Mesenchymal stem cell (in vitro differentiated cells and primary cell): ENCODE measurements at places on chromosomes 16 and 17.

DNA sequence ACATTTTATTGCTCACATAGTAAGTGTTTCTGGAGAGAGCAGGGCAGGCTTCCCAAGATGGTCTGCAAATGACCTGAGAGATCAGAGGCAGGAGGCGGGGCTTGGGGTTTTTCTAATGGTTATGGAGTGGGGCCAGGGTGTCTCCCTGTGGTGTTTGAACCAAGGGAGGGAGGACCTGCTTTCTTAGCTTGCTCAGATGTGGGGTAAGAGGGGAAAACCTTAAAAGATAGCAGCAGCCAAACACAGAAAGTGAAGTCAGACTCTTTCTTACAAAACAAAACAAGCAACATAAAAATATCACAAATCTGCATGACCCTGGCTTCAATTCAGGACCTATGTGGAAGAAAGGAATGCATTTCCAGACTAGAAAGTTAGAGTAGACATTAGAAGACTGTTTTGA, 22.9 kb upstream of the DNAJA2 start:
- no peak overlapping the region for H3K4me3 ChIP-seq
- H3K27me3 ChIP-seq, result no peaks in the 10 kb centered on the region
- DNase-seq, result no peak
- H3K4me1 ChIP-seq, result no peaks in the 10 kb centered on the region

DNA sequence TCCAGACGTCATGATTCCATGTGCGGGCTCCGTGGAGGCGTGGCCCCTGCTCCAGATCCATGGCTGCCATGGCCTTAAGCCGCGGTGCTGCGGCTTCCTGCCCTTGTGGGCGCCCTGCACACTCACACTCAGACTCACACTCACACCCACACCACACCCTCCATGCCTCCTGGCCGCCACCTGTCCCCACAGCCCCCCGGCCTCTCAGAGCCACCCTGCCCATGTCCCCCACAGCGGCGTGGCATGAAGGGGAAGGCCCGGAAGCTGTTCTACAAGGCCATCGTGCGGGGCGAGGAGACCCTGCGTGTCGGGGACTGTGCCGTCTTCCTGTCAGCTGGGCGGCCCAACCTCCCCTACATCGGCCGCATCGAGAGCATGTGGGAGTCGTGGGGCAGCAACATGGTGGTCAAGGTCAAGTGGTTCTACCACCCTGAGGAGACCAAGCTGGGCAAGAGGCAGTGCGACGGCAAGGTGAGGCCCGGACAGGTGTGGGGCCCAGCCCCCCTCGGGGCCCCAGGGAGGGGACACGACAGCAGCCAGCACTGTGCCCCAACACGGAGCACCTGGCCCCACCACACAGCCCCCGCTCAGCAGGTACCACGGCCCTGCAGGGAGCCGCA, 50.0 kb downstream of the ACTG1 start:
- DNase-seq, result no peak
- H3K4me3 ChIP-seq, result no peak overlapping the region
- no peak overlapping the region for H3K27ac ChIP-seq
- H3K27me3 ChIP-seq, result no peaks in the 10 kb centered on the region
- peaks cover 21% of the 10 kb centered on the region for H3K36me3 ChIP-seq
- H3K4me1 ChIP-seq, result peaks cover 18% of the 10 kb centered on the region

DNA sequence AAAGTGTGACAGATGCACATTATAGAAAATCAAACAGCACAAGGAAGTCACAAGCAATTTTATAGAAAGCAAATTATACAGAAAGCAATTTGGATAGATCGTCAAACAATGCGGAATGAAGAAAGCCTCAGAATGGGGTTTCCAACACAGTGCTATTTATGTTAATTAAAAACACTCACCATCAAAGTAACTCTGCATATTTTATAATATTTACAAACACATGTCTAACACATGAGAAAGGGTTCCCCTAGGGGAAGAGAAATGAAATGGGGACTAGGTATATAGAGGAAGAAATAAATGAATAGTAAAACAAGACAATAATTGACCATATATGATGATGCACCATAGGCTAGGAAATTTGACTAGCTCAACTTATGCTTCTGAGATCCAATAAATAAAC, 171.2 kb upstream of the XYLT1 start:
- DNase-seq, result no peak
- no peaks in the 10 kb centered on the region for H3K4me1 ChIP-seq
- H3K27ac ChIP-seq, result no peak overlapping the region

GRCh38 chr16:4277987-4278513, 5.2 kb upstream of the TFAP4 start:
- no peaks in the 10 kb centered on the region for H3K36me3 ChIP-seq
- no peak overlapping the region for H3K4me3 ChIP-seq
- H3K27me3 ChIP-seq, result no peaks in the 10 kb centered on the region
- H3K27ac ChIP-seq, result no peak overlapping the region
- DNase-seq, result no peak

- no peaks in the 10 kb centered on the region for H3K4me1 ChIP-seq
- H3K27me3 ChIP-seq, result no peaks in the 10 kb centered on the region
- no peak overlapping the region for H3K27ac ChIP-seq
- H3K4me3 ChIP-seq, result no peak overlapping the region
- DNase-seq, result no peak
- H3K36me3 ChIP-seq, result no peaks in the 10 kb centered on the region
These were observed 242.7 kb downstream of the HAPSTR1 start for GRCh38 chr16:9334103-9334502.

GRCh38 chr17:73459980-73460379, 148.2 kb upstream of the CDC42EP4 start:
- no peaks in the 10 kb centered on the region for H3K36me3 ChIP-seq
- H3K27ac ChIP-seq, result no peak overlapping the region
- no peak overlapping the region for H3K4me3 ChIP-seq
- no peaks in the 10 kb centered on the region for H3K4me1 ChIP-seq
- no peak for DNase-seq

- no peaks in the 10 kb centered on the region for H3K27me3 ChIP-seq
- no peaks in the 10 kb centered on the region for H3K4me1 ChIP-seq
- DNase-seq, result no peak
- H3K27ac ChIP-seq, result no peak overlapping the region
These were observed 169.7 kb upstream of the CDH5 start for GRCh38 chr16:66196770-66197169.

GRCh38 chr16:10362077-10362863, 23.6 kb upstream of the ATF7IP2 start:
- no peak overlapping the region for H3K4me3 ChIP-seq
- no peaks in the 10 kb centered on the region for H3K36me3 ChIP-seq
- no peaks in the 10 kb centered on the region for H3K27me3 ChIP-seq
- H3K4me1 ChIP-seq, result no peaks in the 10 kb centered on the region

DNA sequence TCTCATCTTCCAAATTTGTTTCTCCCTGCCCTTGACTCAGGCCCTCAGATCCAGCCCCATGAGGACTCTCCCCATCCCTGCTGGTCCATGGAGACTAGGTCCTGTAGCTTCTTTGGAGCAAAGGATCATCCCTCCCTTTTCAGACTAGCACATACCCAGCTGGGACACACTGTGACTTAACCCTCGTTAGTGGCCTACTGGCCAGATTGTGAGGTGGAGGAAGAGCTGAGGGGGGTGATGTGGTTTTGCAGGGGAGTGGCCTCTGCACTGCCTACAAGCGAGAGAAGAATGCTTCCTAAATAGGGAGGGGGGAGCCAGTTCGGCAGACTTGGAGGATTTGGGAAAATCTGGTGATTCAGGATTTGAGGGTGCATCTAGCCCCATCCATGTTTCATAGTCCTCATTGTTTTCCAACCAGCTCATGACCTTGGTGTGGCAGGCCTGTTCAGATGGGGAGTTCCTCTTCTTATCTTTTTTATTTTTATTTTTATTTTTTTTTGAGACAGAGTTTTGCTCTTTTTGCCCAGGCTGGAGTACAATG, 47.8 kb upstream of the SLC47A1 start:
- H3K36me3 ChIP-seq, result no peaks in the 10 kb centered on the region
- H3K4me3 ChIP-seq, result no peak overlapping the region
- H3K27me3 ChIP-seq, result no peaks in the 10 kb centered on the region

- H3K36me3 ChIP-seq, result no peaks in the 10 kb centered on the region
- H3K4me3 ChIP-seq, result no peak overlapping the region
- peaks cover 15% of the 10 kb centered on the region for H3K4me1 ChIP-seq
- DNase-seq, result no peak
These were observed 59.5 kb upstream of the IRX3 start for GRCh38 chr16:54346041-54346440.

DNA sequence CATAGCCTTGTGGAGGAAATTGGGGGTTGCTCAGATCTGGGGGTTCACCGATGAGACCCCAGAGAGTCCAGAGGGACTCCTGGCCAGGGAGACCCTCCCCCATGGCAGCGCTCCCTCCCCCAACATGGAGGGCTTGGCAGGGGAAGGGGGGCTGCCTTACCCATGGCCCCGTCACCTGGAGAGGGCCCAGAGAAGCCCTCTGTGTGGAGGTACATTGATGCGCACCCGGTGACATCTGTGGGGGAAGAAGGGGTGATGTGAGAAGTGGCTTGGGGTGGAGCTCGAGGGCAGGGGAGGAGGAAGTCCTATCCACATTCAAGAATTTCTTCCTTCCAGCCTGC, 16.2 kb downstream of the ETV4 start:
- H3K36me3 ChIP-seq, result peaks cover 31% of the 10 kb centered on the region
- H3K4me1 ChIP-seq, result peaks cover 29% of the 10 kb centered on the region
- H3K27ac ChIP-seq, result peak overlapping the region; percentile 95

- DNase-seq, result no peak
- no peak overlapping the region for H3K27ac ChIP-seq
- peaks cover 76% of the 10 kb centered on the region for H3K36me3 ChIP-seq
- no peaks in the 10 kb centered on the region for H3K27me3 ChIP-seq
- H3K4me1 ChIP-seq, result peaks cover 11% of the 10 kb centered on the region
These were observed 21.4 kb downstream of the UNC13D start for GRCh38 chr17:75822800-75823166.

GRCh38 chr16:89422905-89423630, 67.3 kb downstream of the ANKRD11 start:
- peak overlapping the region; percentile 8 for H3K27ac ChIP-seq
- H3K27me3 ChIP-seq, result no peaks in the 10 kb centered on the region
- no peak overlapping the region for H3K4me3 ChIP-seq
- peaks cover 13% of the 10 kb centered on the region for H3K36me3 ChIP-seq

GRCh38 chr17:2338315-2338657, 985 bp downstream of the SGSM2 start:
- no peaks in the 10 kb centered on the region for H3K27me3 ChIP-seq
- peak overlapping the region; percentile 36 for H3K27ac ChIP-seq
- peak overlapping the region; percentile 87 for H3K4me3 ChIP-seq
- H3K4me1 ChIP-seq, result peaks cover 15% of the 10 kb centered on the region
- peak; percentile 55 for DNase-seq

DNA sequence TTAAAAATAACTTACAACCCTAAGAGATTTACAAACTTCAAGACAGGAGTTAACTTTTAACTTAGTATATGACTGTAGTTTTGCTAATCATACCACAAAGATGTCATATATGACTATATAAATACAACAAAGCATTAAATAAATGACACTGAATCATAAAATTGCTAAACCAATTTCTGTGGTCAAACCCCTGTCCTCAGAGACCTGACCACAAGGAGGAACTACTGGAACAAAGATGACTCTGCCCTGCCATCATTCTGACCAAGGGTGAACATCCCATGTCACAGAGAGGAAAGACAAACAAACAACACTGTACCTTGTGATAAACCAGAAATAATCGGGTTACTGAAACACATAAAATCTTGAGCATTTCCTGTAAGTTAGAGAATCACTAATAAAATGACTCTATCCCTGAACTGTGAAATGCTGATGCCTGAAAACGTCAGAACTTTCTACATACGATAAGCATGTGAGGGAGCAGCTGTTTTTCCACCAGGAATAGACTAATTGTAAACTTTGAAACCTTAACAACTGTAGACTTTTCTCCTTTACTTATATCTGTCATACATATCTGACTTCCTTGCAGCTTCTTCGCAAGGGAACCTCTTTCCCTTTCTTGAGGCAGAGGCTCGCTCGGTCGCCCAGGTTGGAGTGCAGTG, 47.9 kb downstream of the WDR59 start:
- H3K4me3 ChIP-seq, result no peak overlapping the region
- H3K27ac ChIP-seq, result no peak overlapping the region
- H3K27me3 ChIP-seq, result no peaks in the 10 kb centered on the region
- H3K4me1 ChIP-seq, result no peaks in the 10 kb centered on the region
